ENCODE measurements at places on chromosomes 4 and X.
A peak's percentile ranks its signal among the peaks of the same experiment; 100 is the strongest.

DNA sequence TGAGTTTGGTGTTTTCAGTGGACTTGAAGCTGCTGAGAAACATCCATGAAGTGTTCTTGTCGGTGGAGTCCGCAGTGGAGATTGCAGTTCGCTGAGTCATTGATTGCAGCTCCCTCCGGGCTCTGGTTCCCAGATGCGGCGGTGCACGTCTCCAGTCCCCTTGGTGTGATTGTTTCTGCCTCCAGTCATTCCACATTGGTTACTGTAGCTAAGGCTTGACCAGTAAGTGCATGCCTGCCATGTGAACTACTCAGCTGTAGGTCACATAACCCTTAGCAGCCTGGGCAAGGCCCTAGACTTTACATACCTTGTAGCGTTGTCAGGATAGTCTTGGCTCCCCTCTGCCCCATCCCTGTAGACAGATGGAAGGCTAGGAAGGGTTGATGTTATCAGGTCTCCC is 53.8 kb upstream of the CLCN4 start:
- peak; percentile 82 for DNase-seq

- DNase-seq: no peak
Measured at GRCh38 chrX:150692296-150692695, 900 bp upstream of the MTMR1 start.

GRCh38 chr4:99816545-99817308 is at the start of gene DAPP1:
Gene DAPP1, plus strand, starts transcription at chr4:99816827. Its CDS starts 87 bp downstream, at chr4:99816914.
- no peak for DNase-seq

DNA sequence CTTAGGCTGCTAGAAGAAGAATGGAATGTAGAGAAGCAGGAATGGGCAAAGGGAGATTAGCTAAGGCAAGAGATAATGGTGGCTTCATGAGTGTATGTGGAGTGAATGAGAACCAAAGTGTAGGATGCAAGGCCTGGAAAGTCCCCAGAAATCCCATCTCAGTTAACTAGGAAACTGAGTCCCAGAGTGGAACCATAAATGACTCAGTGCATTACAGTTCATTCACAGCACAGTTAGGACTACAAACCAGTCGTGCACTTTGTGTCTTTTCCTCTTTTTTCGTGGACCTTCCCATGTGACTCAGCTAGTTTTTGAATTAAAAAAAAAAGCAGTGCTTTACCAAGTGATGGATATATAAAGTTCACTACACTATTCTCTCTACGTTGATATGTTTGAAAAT is 27.7 kb upstream of the REST start:
- no peak for DNase-seq

- DNase-seq: no peak
Measured at GRCh38 chrX:140917354-140918115, 84.9 kb upstream of the SPANXB1 start.

- no peak for DNase-seq
Measured at GRCh38 chrX:9312922-9313867, 151.7 kb upstream of the TBL1X start.

DNA sequence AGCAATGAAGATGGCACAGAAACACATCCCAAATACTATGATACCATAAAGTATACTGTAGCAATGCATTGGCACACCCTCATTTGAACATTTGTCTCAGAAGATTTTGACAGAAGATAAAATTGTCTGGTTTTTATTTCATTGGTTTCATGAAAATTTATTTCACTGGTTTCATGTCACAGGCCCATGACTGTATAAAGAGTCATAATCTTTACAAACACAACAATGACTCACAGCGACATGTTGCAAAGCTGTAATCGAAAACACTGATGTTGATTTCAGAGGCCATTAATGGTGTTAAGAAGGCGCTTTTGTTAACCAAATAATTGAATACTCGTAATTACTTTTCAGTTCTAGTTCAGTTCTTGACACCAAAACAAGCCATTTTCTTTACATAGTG is 8.1 kb upstream of the DTHD1 start:
- DNase-seq: no peak

- peak; percentile 84 for DNase-seq
Measured at GRCh38 chrX:149495573-149496071, 9.5 kb downstream of the IDS start.

DNA sequence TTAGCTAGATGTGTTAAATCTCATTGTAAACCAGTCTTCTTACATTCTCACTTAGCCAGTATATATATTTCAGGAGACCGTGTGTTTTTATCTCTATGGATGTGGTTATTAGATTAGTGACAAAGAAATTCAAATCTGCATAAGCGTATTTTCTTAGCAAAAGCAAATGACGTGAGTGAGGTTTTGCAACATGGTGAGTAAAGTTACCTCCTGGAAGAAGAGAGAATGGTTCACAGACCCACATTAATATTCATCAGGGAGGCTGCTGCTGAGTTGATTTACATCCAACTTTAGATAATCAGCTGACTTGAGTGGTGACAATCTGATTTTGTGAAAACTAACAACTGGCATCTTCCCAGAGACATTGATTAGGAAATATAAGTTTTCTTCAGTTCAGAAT is 589.9 kb upstream of the GALNT7 start:
- no peak for DNase-seq

GRCh38 chr4:1418494-1419285 is 12.4 kb upstream of the NKX1-1 start:
- DNase-seq: no peak

DNA sequence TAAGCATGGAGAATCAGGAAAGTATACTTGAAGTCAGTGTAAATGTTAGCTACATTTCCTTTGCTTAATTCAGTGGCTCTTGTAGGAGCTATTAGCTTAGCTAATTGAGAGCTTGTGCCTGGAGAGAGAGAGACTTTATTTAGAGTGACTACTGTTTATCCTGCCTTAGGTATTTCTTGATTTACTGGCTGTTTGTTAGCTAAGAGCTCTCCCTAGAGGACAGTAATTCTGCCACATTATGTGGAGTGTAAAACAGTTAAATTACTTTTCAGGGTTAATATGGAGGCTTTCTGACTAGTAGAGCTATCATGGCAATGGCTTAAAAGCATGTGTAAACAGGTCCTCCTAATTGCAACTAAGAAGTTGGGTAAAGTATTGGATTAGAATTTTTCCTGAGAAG is 306.5 kb upstream of the TECRL start:
- no peak for DNase-seq

GRCh38 chr4:8391972-8392371 is 48.6 kb downstream of the ACOX3 start:
- peak; percentile 67 for DNase-seq

- DNase-seq: peak; percentile 57
Measured at GRCh38 chr4:158282252-158282651, 72.0 kb downstream of the TMEM144 start.

- no peak for DNase-seq
Measured at GRCh38 chr4:186709517-186709916, 14.1 kb downstream of the FAT1 start.

DNA sequence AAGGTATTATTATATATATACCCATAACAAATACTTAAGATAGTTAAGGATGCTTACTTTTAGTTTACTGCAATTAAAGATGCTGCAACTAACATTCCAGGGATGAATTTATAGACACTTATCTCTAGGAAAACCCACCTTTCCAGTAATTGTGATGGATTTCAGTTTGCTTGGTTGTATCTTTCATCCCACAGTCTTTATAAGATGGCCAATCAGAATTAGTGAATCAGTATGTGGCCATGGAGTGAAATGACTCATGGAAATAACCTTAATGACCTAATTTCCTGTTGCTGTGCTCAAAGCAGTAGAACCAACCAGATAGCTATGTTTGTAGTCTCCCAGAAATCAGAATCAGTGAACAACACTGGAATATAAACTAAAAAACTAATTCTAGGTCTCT is 26.4 kb downstream of the MOSPD2 start:
- peak; percentile 45 for DNase-seq

DNA sequence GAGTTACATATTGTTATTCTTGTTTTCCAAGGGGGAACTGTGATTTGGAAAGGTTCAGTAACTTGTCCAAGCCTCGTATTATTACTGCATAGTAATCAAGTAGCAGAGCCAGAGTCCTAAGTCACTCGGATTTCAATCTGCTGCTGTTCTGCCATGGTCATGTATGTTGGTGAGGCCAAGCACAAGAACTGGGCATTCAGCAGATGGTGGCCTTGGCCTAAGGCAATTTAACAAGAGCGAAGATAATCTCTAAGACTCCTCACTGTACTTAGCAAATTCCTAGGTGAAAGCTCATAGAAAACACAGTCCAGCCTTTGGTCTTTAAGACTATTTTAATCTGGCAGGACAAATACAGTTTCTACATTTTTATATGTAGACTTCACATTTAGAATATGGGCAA is 64.8 kb downstream of the NDST3 start:
- DNase-seq: no peak

- no peak for DNase-seq
Measured at GRCh38 chr4:74772783-74773182, 21.5 kb downstream of the BTC start.

DNA sequence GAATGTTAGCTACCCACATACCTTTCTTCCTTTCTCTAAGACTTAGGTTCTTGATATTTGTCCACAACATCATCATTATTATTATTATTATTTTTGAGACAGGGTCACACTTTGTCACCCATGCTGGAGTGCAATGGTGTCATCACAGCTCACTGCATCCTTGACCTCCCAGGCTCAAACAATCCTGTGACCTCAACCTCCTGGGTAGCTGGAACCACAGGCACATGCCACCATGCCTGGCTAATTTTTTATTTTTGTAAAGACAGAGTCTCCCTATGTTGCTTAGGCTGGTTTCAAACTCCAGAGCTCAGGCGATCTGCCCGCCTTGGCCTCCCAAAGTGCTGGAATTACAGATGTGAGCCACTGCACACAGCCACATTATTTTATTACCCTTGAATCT is 119.0 kb downstream of the CBR4 start:
- no peak for DNase-seq

DNA sequence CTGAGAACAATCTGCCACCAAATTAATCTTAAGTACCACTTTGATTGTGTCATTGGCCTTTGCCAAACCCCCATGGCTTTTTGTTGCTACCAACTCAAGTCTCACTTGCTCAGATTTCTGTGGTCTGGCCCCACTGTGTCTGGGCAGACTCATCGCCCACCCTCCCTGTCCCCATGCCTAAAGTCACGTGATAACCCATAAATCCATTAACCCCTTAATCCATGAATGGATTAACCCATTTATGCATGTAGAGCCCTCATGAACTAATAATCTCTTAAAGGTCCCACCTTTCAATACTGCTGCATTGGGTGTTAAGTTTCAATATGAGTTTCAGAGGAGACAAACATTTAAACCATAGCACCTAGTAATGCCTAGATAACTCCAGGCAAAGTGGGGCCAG is 78.5 kb upstream of the BLTP1 start:
- no peak for DNase-seq

DNA sequence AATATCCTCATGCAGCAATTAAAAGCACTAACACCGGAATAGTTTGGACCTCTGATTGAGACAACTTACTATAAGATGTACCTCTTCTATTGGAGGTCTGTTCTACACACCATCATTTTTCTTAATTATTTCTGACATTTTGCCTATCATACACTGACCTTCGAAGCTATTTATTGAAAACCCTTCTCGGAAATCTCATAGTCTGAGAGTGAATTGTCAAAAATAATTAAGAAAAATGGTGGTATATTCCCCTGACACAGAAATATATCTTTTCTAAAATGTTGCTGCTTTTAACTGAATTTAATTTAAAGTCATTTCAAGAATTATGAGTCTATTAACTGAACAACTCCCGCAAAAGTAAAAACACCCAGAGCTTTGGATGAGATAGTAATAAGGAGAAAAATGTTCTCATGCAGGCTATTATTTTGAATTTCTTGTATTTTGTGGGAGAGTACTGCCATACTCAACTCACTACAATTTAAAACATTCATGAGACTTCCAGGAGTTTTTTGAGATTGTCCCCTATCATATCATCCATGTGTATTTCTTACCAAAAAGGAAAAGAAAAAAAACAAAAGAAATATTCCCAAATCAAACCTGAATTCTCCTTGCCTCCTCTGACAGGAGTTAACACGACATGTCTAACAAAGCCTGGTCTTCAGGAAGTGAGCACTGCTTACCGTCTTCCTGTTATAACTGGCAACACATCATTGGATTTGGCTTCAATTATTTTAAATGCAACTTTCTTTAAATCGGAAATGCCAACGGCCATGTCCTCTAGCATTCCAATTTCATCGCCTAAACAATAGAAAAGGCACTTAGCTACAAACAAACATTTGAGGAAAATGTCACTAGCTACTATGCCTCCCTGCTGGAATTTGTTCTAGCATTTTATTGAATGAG is 485.3 kb downstream of the IL15 start:
- DNase-seq: no peak

DNA sequence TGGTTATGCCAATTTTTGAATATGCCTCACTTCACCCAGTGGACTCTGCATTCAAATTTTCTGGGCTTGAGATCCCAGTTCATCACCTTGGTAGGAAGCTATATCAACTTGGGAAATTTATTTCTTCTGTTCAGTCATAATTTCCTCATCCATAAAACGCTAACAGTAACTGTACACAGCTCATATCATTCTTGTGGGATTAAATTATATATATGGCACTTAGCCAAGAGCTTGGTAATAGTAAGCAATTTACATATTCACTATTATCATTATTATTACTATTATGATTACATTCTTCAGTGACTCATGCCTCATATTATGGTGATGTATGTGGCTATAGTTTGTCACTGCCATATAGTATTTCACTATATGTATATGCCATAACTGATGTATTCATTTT is 177.6 kb downstream of the CPE start:
- no peak for DNase-seq

DNA sequence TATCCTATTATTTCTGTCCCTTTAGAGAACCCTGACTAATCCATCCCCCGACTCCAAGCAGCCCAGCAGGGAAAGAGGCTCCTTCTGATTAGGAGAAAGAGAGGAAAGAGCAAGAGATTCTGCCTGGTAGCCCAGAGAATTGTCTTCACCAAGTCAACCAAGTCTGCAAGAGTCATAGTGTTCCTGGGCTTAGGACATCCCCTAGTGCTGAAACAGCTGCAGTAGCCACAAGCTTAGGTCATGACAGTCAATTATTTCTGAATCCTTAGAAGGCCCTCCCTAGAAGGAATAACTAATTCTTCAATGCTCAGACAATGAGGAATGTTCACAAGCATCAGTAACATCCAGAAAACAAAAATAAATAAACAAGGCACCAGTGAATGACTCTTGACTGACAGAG is 480.3 kb upstream of the GRIA3 start:
- peak; percentile 28 for DNase-seq

DNA sequence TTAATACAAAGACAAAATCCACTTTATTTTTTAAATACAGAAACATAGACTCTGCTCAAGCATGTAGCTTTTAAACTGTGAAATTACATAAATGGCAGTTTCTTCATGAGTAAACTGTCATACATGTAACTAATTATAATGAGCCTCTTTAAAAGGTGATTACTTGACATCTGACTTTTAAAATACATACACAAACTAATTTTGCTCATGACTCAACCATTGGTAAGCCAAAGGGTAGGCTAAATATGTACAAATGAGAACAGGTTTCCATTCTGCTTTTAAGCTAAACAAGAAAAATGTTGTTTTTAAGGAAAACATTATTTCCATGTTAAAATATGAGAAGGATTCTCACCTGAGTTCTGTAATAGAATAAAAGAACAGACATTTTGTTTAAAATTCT is 27.9 kb downstream of the CAMK2D start:
- no peak for DNase-seq

GRCh38 chr4:2426069-2426397 is 7.3 kb downstream of the CFAP99 start:
- DNase-seq: no peak
